ENCODE measurements at places on chromosomes 5 and 9.

DNA sequence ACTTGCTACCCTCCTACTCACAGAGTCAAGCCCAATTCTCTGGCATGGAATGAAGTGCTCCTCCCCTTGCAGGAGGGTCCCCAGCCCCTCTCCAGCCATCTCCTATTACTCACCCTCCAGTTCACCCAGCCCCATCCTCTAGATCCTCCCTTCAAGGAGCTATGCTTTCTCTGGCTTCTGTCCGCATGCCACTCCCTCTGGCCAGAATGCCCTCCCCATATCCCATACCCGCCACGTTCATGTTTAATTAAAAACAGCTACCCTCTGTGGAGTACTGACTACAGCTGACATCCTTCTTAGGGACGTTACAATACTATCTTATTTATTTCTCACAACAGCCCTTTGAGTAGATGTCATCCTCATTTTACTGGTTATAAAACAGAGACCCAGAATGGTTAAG, 3.0 kb downstream of the F2R start:
- DNase-seq: no peak

GRCh38 chr9:86563350-86563749, 209.1 kb upstream of the TUT7 start:
- no peak for DNase-seq

- DNase-seq: no peak
Observed at GRCh38 chr5:172699423-172699822, 58.4 kb downstream of the NEURL1B start.

DNA sequence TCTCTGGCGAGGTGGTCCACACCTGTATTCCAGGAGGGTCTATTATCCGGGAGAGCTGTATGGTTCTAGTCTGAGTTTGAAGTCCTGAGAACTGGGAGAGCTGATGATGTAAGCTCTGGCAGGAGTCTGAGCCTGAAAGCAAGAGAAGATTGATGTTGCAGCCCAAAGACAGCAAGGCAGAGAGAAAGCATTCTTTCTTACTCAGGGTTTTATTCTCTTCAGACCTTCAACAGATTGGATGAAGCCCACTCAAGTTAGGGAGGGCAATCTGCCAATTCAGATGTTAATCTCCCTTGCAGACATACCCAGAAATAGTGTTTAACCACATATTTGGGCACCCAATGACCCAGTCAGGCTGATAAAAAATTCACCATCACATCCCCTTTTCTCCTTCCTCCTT, 159.1 kb downstream of the CCDC171 start:
- DNase-seq: no peak

GRCh38 chr5:31464081-31464480, 67.8 kb downstream of the DROSHA start:
- DNase-seq: no peak

DNA sequence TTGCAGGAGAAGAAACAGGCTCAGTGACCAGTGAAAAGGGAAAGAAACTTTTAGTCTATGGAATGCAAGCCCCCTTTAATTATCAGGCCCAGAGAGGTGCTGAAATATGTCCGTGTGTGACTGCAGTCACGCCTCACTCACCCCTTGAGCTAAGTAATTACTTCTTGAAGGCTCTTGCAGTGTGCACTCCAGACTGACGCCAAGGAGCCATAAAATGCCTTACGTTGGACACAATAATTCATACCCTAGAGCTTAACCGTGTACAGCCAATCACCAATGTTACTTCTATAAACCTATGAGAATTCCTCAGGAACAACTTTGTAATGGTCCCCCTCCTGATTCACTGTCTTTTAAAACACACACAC, 242.2 kb downstream of the SYK start:
- no peak for DNase-seq

GRCh38 chr5:140631036-140631417, 1.9 kb downstream of the CD14 start:
- peak; percentile 94 for DNase-seq

DNA sequence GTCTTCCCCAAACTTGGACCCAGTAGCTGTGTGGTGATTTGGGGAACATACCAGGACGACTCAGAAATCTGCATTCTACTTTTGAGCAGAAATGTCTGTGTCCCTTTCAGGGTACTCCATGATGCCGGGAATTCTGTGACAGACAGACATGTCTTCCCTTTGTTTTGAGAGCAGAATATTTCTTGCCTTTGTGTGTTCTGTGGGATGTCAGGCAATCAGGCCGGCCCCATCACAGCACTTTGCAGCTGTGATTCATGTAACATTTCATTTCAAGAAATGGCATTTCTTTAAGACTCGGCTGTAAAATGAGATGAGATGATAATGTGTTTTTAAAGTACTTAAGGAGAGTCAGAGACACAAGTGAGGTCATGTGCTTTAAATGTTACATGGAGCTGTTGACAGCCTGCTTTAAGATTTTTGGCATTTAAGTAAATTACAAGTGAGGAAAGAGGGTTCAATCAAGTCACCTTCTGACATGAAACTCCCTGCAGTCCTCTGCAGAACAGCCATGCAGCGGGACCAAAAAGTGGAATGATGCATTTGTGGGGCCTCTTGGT, 98.7 kb downstream of the SLC28A3 start:
- no peak for DNase-seq

DNA sequence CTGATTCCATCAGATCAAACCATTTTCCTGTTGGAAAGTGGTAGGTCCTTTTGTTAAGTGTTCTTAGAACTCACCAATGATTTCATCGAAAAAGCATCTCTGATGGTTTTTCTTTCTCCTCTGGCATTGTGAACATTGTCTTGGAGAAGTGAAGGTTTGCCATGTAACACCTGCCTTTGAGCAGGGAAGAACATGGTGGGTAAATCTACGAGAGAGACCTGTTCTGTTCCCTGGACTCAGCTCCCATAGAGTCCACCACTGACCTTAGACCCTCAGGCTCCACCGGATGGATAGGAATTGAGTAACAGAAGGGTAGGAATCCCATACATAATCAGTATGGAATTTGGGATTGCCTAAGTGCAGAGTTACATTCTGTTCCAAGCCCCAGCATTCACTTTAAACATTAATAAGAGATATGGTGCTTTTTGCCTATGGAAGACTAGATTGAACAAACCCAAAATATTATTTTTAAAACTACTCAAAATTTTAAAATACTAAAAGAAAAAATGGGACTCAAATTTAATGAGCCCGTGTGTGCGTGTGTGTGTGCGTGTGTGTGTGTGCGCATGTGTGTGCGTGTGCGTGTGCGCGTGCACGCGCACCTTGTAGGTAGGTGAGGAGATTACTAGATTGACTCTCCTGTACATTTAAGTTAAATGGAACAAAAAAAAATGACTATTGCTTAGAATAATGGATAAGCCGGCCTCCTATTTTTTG, 92.0 kb downstream of the C9orf152 start:
- DNase-seq: no peak

DNA sequence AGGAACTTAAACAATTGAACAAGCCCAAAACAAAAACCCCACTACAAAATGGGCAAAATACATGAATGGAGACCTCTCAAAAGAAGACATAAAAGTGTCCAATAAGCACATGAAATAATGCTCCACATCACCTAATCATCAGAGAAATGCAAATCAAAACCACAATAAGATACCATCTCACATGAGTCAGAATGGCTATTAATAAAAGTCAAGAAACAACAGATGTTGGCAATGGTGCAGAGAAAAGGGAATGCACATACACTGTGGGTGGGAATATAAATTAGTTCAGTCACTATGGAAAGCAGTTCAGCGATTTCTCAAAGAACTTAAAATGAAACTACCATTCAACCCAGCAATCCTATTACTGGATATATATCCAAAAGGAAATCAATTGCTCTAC, 337.4 kb upstream of the GRIA1 start:
- no peak for DNase-seq

DNA sequence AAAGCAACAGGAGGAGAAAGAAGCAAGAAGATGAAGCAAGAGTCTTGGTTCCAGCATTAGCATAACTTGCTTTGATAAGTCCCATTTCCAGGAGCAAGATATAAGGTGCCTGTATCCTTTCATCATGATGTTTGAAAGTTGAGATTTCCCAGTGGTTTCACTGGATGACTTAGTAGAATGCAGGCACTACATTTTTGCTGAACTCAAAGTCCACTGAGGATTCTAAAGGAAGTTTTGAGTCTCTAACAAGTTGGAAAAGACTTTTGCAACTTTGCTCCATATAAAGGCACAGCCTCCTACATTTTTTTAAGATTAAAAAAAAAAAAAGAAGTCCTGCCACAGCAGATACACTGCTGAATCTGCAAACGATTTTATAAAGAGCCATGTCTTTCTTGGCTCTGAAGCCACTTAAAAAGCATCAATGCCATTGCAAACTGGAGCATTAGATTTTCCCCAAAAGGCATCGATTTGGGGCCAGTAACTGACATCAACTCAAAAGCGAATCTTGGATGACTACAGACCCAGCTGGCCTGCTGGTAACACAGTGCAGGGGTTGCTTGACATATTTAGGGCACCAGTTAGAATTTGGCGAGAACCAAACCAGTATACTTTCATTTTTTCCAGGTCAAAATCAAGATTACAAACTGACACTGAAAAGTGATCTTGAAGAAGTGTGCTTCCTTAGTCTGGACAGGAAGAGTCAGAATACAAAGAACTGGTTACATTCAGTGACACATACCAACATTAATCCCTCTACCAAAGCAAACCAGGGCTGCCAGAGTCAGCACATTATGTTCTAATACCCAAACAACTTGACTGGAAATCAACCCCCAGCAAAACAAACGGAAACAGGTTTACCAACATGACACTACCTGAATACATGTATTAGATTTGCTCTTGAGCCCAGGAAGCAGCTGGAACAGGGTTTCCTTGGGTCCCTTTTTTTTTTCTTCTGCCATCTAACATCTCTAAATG, 39.1 kb upstream of the KCNV2 start:
- DNase-seq: no peak

DNA sequence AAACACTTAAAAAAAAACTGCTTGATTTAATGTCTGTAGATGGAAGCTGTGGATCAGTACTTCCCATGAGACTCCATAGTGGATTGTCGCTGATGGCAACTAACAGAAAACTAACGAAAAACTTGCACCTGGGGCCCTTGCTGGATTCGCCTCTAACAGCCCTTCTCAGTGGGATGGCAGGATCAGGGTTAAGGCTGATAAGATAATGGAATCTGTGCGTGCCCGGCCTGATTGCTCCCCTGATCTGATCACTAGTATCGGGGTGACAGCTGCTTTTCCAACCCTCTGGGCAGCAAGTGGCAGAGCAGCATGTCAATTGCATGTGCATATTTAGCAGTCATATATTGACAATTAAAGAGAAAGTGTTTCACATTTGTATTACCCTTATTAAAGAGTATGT, 185.8 kb upstream of the ELAVL2 start:
- DNase-seq: no peak

DNA sequence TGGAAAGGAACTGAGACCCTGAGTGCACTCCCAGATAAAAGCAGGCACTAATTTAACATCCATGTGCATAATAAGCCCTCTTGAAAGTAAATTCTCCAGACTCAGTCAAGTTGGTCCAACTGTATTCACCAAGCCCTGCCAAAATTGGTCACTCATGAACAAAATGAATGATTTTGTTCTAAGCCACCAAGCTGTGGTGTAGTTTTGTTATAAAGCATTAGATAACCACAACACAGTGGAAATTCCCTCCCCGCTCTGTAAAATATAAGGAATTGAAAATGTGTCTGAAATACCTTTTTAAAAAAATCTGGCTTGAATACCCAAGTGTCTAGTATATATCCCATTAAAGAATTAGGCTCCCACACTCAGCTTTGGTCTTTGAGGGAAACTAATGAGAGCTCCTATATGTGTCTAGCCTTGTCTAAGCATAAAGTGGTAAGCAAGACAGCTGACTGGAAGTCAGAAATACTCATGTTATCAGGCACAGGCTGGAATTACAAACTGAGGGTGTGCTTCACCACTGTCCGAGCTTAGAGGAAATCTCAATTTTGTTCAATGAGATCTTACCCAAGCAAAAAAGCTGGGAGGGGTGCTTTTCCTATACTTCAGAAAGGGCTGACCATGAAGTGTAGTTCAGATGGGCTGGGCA, 33.2 kb downstream of the IDNK start:
- DNase-seq: peak; percentile 8

DNA sequence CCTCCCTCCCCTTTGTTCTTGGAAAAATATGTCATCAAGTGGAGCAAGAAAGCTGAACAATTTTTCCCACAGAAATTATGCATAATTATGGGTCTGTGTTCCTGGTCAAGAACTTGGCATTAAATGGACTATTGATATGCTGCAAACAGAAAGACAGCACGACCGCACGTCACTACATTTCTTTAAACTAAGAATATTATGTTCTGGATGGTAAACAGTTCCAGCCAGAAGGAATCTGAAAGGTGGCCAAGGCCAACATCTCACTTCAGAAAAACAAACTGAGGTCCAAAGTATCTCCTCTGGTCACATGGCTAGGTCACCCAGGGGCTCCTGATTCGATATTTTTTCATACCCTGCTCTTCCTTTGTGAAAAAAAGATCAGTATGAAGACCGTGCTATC, 173.3 kb upstream of the GAS1 start:
- DNase-seq: no peak

GRCh38 chr5:144465441-144465840, 294.8 kb downstream of the KCTD16 start:
- DNase-seq: no peak

DNA sequence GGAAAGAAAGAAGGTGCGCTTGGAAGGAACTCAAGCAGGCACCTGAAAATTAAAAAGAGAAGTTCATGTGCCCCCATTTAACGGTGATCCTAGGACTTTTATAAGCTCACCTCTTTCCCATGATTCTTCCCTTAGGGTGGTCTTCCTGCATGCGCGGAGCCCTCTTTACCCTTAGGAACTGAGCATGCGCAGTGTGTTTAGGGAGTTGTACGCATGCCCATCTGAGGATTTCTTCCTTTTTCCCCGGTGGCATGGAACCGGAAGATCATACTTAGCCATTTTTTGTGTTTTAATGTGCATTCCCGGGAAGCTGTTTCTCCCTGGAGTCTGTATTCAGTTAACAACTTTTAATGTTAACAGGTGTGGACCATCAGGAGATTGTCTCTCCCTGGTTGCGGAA, 119.0 kb downstream of the FBXL7 start:
- DNase-seq: no peak

DNA sequence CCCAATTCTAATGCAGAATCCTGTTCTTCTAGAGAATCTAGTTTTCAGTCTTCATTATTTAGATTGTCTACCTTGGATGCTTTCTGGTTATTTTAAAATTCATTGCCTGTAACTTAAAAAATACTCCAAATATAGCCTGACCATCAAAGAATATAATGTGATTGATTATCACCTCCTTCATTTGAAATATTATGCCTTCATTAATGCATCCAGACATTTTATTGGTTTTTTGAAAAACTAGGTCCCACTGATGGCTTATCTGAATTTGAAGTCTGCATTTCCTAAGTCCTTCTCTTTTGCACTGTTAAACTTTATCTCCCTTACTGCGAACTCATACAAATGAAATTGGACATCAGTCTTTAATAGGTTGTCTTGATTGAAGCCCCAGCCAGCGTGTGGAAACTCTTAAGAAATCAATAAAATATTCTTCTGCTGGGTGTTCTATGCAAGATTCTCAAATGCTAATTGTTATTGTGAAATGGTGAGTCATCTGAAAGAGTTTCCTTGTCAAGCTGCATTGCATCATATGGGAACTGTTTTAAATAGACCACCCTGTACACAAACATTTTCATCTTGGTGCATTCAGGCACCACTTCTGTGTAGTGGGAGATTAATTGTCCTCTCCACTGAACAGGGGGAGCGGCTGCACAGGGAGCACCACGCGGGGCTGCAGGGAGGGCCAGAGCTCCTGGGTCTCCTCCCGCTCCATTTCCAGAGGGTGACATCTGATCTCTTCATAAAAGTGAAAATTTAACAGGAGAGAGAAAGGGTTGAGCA, 92.3 kb upstream of the FANCC start:
- peak; percentile 81 for DNase-seq
